ENCODE measurements at places on chromosomes 3 and 15.

DNA sequence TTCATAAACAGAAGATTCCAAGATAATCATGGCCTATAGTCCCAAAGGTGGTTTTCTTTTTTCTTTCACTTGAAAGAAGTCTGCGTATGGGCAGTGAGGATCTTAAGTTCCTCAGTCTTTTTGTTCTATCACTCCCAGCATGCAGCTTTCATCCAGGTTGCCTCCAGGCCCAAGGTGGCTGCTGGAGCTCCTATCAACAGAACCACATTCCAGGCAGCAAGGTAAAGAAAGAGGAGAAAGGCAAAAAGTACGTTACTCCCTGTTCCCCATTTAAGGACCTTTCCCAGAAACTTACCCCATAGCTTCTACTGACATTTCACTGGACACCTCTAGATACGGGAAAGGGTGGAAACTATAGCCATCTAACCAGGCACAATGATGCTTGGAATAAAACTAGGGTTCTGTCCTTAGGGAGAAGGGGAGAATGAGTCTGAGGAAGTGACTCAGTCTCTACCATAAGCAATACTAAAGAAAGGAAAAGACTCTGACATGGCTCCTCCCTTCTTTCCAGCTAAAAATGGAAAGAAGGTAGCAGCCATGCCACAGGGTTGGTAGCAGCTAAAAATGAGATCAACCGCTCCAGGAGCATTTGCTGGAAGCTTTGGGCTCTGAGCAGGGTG lies 313.9 kb upstream of the NR2E3 start:
- no peak for DNase-seq

- DNase-seq, result no peak
Observed at GRCh38 chr3:134092208-134092701, 62.5 kb upstream of the SLCO2A1 start.

DNA sequence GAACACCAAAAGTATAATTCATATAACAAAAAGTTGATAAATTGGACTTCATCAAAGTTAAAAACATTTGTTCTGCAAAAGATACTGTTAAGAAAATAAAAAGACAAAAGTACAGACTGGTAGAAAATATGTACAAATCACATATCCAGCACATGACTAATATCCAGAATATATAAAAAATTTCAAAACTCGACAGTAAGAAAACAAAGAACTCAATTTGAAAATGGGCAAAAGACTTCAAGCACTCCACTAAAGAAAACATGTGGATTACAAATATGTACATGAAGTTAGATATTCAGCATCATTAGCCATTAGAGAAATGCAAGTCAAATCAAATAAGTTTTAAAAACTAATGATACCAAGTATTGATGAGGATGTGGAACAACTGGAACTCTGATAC lies 6.7 kb downstream of the GK5 start:
- DNase-seq, result no peak

- no peak for DNase-seq
Observed at GRCh38 chr3:32703491-32703972, 18.5 kb downstream of the CNOT10 start.

DNA sequence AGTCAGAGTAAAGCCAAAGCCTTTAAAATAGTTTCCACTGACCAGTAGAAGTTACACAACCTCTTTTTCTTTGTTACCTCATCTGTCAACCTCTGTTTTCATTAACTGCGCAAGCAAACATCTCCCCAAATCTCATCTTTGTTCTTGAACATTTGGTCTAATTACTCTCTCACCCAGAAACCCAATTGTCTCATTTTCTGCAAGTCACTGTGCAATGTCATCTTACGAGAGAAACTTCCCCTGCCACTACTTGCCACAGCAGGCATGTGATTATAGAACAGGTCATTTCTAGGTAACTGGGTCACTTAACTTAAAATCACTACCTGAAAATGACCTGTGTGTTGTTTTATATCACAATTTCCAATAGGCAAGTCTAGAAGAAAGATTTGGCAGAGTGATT lies 159.4 kb downstream of the SI start:
- no peak for DNase-seq

- DNase-seq, result no peak
Observed at GRCh38 chr3:66394019-66394752, 106.6 kb downstream of the LRIG1 start.

DNA sequence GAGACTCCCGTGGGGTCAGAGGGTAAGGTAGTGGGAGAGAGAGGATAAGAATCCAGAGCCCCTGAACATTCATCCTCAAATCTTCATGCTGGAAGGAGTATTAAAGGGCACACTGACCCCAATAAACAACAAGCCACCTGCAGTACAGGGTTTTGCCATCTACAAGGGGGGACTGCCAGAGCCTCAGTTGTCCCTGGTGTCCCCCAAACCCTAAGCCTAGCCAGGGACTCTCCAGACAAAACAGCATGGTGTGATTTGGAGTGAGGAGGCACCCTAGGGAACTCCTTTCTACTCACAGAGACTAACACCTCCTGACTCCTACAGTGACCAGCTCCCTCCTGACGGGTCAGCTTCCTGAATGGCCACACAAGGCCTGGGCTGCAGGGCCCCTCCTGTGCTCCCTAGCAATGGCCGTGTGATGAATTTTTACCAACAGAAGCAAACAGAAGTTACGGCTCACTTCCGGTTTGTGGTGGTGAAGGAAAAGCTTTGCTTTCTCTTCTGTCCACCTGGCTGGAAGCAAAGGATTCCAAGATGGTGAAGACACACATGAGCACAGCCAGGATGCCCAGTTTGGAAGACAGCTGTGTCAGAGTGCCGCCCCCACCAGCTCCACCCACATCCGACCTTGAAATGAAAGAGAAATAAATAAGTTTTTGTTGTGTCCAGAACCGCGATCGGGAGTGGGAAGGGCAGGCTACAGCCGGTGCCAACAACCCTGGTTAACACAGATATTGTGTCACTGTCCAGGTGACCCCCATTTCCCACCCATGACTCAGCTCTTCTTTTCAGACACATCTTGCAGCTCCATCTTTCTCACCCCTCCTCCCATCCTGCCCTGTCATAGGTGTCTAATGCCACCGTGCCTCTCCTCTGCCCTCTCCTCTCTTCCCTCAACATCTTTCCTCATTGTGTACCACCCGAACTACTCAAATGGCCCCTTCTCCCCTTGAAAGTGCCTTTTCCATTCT lies 69.6 kb upstream of the ATP13A3 start:
- no peak for DNase-seq

- DNase-seq, result no peak
Observed at GRCh38 chr3:16456784-16457415, 56.6 kb downstream of the RFTN1 start.

GRCh38 chr3:41331041-41331440 lies 131.7 kb downstream of the CTNNB1 start:
- no peak for DNase-seq

DNA sequence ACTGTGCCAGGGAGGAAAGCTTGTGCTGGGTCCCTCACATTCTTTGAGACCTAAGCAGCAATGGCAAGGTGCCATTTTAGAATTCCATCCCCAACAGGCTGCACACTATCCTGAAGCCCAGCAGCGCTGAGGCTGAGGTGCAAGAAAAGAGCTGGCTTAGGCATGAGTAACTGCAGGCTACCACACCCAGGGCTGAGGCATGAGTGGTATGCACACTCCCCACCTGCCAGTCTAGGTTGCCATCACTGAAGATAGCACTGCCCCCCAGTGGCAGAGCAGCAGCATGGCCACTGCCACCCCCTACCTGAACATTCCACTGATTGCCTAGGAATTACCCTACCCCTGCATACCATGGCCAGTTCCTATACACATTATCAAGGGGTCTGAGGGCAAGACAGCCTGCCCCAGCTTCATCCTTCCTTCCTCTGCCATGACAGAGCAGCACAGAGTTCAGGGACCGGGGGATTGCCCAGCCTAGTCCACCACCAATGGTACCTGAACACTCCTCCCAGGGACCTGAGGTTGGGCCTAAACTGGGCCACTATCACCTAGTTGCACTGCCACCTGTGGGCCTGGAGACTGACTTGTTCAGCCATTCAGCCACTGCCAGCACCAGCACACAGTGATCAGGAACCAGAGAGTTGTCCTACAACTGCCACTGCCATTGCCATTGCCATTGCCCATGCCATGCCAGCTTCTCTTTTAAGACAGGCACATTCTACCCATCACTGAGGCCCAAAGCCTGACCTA lies 129.8 kb downstream of the SATB1 start:
- DNase-seq, result no peak

DNA sequence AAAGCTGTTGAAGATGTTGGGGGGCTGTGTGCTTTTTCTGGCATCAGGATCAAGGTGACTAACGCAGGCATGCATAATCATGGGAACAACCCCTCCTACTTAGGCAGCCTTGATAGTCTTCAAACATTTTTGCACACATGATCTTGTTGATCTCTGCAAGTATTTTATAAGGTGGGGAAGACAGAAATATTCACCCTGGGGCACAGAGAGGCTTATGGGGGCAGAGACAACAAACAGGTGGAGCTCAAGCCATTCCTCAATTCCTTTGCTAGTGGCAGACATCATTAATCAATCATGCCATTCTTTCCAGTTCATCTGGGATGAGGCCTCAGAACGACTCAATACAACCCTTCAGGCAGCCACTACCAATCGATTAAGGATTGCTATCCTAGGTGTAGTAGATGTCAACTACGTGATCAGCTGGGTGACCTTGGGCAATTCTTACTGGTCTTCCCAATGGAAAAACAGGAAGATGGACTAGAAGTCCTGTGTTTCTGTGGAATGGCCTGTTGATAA lies 110.3 kb upstream of the SMAD3 start:
- no peak for DNase-seq

DNA sequence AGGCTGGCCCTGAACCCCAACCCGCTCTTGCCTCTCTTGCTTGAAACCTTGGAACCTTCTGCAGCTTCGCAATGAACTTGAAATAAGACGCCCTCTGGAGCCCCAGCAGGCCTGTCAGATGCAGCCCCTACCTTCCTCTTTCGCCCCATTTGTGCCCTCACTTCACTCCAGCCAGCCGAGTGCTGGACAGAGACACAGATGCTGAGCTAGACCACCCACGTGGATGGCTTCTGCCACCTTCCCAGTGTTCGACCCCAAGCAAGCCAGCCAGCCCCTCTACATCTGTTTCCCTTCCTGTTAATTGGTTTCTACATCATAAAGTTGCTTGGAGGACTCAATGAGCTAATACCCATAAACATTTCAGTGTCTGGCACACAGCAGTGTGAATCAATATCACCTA lies 23.8 kb upstream of the SNRPA1 start:
- no peak for DNase-seq

GRCh38 chr15:87604857-87605446 lies 651.6 kb downstream of the NTRK3 start:
- DNase-seq, result no peak

DNA sequence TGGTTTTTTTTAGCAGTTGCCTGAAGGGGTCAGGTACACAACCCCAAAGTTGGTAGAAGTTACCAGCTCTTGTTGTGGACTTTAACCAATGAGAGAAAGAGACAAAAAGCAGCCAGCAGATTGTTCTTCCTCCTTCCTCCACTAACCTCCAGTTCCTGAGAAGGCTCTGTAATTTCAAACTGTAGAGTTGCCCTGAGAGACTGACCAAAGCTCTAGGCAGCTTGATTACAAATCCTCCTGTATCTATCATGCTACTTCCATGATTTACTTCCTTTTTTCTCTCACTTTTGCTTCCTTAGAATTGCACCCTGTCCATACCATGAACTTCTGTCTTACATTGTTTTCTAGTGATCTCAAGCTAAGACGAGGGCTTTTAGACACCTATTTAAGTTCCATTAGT lies 29.2 kb downstream of the NSUN3 start:
- DNase-seq, result no peak

GRCh38 chr3:160130071-160130470 lies 95.2 kb upstream of the C3orf80 start:
- DNase-seq, result no peak

DNA sequence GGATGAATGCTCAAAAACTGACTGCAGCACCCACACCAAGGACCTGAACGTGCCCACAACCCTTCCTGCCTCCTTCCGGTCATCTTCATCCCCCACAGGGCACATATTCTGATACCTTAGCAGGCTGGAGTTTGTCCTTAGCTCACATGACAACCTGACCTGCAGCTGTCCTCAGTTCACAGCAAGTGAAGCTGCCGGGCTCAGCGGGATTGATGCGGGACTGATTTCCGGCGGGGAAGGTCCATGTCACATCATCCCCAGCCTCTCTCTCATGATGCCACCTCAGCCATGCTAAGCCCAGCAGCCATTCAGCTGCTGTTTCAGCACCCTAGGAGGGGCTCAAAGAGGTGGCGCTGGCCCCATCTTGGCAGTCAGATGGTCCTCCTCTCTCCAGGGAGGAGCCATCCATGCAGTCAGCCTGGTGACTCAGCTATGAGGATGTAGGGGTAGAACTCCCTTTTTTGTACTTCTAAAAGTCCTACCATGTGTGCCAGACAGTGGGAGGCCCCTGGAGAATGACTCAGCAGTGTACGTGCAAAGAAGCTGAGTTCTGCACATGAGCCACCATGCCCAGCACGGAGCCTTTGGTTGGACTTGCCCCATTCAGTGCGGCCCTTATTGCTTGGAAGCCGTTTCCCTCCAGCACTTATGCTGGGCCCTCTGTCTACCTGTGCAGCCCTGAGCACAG lies 9.5 kb downstream of the CA12 start:
- no peak for DNase-seq

Measured in NCI-H2107 (cell line).